A673 (cell line): ENCODE measurements at places on chromosomes 6 and 20.

GRCh38 chr20:22688485-22688884 is 104.1 kb upstream of the FOXA2 start:
- DNase-seq, result no peak

GRCh38 chr6:38573801-38574395 is 65.8 kb downstream of the BTBD9 start:
- DNase-seq, result no peak

DNA sequence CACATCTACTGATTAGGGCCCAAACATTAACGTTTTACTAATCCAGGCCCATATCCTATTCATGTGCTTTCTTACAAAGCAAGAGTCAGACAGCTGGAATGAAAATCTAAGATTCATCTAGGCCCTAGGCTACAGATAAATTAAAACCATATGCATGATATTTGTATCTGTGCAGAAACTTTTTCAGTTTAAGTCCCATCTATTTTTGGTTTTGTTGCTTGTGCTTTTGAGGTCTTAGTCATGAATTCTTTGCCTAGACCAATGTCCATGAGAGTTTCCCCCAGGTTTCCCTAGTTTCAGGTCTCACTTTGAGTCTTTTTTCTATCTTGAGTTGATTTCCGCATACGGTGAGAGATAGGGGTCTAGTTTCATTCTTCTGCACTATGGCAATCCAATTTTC is 20.2 kb downstream of the ADNP start:
- no peak for DNase-seq

DNA sequence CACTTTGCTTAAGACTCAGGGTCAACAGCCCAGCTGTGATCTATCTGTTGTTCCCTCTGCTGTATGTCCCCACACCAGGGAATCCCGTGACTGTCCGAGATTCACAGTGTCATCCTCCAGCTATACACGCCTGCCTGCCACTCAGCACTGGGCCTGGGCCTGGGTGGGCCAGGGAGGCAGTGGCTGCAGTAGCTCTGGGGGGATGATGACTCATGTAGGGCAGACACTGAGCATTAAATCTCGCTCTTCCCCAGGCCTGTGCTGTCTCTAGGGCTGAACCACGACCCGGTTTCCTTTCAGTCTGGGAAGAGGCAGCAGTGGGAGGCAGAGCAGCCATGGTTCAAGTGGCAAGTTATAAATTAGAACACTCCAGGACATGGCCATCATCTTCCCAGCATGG is 173.9 kb downstream of the LRFN2 start:
- peak; percentile 49 for DNase-seq

DNA sequence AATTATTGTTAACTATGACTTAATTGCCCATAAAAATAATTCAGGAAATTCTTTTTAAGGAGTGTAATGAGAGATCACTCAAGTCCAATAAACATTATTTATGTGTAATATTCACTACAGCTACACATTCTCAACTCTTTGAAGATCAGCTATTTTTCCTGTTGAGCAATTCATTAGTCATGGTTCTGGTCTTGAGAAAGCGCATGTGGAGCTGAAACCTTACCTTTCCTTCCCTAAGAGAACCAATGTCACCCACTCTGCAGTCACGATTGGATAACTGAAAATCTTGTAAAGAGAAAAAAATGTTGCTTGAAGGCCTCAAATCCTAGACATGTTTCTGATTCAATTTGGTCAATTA is 736.9 kb upstream of the MARCKS start:
- peak; percentile 61 for DNase-seq
